NCI-H774 (cell line): ENCODE measurements at places on chromosomes 13 and 19.

GRCh38 chr13:99269627-99270241, 11.6 kb upstream of the GPR18 start:
- no peak for DNase-seq

DNA sequence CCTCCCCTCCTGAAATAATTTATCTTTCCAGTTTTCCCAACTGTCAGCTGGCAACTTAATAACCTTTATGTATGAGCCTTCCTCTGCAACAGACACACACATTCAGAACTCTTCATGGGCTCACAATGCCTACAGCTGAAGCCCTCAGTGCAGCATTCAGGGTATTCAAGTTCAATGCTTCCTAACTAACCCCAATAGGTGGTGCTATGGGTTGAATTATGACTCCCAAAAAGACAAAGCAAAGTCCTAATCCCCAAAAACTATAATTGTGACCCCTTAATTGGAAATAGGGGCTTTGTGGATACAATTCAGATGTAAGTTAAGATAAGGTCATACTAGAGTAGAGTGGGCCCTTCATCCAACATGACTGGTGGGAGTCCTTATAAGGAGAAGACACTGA, 202.2 kb downstream of the SUCLA2 start:
- no peak for DNase-seq

DNA sequence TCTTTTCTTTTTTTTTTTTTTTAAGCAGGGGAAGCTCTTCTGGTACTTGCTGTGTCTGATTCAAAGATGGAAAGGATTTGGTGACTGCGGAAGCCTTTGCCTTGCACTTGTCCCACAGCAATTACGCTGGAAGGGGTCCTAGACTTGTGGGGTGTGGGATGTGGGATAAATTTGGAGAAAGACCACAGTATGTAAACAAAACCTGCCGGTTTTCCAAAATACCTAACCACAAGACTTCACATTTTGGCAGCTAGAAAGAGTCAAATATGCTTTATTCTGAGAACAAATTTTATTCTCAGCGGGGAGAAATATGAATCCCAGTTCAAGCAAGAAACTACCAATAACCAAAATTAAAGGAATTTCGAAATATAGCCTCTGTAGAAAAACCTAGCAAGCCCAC, 176.5 kb downstream of the SPRY2 start:
- DNase-seq, result no peak

DNA sequence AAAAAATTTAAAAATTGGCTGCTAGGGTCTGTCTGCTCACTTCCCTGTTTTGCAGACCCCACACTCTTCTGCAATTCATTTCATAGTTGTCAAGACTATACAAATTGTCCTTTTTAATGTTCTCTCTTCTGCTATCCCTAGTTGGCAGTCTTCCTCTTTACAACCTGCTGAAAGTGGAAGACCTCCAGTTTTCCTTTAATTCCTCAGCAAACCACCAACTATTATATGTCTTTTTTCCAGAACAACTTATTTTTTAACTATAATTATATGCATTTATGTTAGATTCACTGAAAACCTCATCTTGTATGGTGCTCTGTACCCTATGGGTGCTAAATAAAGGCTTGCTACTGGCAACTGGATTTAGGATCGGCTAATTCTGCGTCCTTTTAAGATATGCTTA, 1.1 kb upstream of the PHF11 start:
- DNase-seq, result no peak

- DNase-seq, result no peak
Measured at GRCh38 chr13:42720113-42720857, 61.1 kb upstream of the FAM216B start.

DNA sequence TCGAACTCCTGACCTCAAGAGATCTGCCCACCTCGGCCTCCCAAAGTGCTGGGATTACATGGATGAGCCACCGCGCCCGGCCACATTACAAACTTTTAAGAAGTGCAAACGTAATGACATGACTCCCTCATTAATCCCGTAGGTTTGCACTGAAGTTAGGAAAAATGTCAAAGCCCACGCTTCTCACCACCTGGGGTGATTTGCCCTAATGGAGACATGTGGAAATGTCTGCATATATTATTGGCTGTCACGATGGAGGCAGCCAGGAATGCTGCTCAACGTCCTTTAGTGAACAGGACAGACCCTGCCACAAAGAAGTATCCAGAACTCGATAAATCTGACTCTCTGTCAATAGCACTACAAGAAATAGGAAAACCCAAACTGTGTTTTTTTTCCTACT, 21.0 kb downstream of the NLRP9 start:
- DNase-seq, result no peak

GRCh38 chr13:28120317-28120716, 18.0 kb upstream of the PAN3 start:
- DNase-seq, result no peak

GRCh38 chr19:40921005-40921897, 39.2 kb upstream of the CYP2A7 start:
- peak; percentile 47 for DNase-seq

- DNase-seq, result no peak
Measured at GRCh38 chr13:84662491-84662890, 780.2 kb upstream of the SLITRK1 start.
